ENCODE measurements at places on chromosomes 7 and 10.

- DNase-seq, result no peak
Observed at GRCh38 chr7:135925210-135925609, 51.9 kb downstream of the MTPN start.

- DNase-seq, result no peak
Observed at GRCh38 chr10:8360814-8361509, 306.5 kb downstream of the GATA3 start.

DNA sequence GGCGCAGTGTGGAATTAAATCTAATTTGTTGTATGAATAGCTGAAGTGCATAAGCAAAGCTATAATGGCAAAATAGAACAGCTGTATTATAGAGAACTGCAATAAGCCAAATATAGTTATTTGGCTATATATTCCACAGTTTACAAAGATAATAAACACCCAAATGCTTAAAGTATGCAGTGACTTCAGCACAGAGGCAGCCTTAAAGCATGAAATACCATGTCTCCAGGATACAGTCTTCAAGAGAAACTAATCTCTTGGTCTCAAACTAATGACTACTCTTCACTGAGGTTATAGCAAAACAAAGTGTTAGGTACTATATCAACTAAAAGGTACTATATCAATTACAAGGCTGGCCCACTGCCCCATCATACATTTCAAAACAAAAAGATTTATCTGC is 48.0 kb downstream of the NT5C2 start:
- DNase-seq, result no peak

DNA sequence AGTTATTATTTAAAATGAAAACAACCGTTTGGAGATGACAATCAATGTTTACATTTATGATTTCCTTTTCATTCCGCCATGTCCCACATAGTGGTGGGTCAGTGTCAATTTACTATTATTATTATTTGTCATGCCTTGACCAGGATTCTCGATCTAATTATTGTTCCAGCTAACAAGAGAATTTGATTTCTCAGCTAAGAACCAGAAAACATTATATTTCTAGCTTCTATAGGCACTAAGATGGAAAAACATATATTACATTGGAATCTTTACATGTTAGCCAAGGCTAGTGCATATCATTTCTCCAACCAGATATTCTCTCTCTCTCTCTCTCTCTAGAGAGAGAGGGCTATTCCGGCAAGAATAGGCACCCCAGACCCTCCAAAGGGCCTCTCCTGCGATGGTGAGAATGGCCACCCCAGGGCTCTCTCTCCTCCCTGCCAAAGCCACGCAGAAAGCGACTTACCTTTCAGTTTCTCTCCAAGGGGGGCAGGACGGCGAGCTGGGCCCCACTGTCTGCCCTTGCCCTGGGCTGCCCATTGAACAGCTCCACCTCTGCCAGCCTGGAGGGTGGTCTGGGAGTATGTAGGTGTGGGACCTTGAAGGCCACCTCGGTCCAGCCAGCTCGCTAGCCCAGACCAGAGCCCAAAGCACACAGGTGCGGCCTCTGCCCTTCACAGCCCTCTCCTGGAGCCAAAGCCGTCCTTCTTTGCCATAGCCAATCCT is 2.4 kb downstream of the HOXA3 start:
- DNase-seq, result no peak

DNA sequence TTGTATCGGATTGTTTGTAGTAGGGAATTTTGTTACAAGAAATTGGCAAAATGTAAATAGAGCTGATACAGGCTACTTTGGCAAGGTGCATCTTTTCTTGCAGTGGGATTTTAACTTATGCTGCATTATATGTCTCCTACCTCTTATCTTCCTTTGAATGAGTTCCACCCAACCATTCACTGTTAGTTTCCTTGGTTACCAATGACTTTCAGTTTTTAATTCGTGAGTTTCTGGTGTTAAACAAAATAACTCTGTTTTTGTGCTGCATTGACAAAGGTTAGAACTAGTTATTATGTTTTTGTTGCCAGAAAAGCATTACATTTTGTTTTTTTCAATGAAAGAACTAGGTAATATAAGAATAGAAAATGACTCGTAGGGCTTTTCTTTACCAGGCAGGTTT is 327.2 kb downstream of the LHFPL3 start:
- no peak for DNase-seq

Data from epithelial cell of prostate (primary cell).